ENCODE measurements at places on chromosomes 6 and 20.
A peak's percentile ranks its signal among the peaks of the same experiment; 100 is the strongest.

- DNase-seq = no peak
Measured at GRCh38 chr6:128028183-128028582, 127.3 kb upstream of the THEMIS start.

DNA sequence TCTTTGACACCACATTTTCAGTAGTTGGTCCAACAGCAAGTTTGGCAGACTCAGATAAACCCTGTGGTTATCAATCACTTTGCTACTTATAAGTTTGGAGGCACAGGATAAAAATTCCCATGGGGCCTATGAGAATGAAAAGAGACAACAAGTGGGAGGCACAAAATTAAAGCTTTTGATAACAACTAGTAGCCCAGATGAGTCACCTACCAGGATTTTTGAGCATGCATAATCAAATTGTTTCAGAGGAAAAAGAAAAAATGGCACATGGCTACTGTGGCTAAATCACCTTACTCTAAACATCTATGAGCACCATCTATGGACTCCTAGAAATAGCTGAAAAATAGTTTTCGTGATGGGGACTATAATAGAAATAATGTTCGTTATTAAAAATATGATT, 40.8 kb upstream of the BMP5 start:
- DNase-seq = peak; percentile 60

- DNase-seq = no peak
Measured at GRCh38 chr6:165205632-165206031, 103.8 kb downstream of the C6orf118 start.

- peak; percentile 65 for DNase-seq
Measured at GRCh38 chr6:81751388-81752083, 945 bp downstream of the TENT5A start.

GRCh38 chr6:11398451-11399326, 138.9 kb upstream of the TMEM170B start:
- no peak for DNase-seq

GRCh38 chr6:52984247-52984646, 10.8 kb downstream of the GSTA4 start:
- no peak for DNase-seq

DNA sequence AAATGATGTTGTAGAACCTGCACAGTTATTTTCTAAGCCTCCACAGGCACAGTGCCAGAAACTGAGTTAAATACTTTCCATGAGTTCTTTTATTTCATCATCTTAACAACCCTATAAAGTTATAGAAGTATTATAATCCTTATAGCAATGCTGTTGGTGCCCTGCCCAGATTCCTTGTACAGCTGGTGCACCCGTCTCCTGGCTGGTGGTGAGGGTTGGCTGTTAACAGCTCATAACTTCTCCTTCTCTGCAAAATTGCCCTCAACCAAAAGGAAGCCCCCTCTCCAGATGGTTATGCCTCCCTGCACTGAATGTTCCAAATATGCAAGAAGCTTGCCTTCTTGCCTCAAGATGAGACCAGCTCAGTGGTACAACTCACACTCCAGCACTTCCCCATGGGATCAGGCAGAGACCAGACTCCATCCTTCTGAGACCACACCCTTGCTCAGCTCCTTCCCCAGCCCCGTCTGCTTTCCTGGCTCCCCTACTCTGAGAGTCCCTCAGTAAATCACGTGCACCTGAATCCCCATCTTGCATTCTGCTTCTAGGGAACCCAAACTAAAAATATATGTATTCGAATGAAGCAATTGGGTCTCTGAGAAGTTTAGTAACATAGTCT, 304.4 kb upstream of the PLCB4 start:
- no peak for DNase-seq

GRCh38 chr6:6678185-6678671, 89.7 kb downstream of the LY86 start:
- DNase-seq = peak; percentile 56

DNA sequence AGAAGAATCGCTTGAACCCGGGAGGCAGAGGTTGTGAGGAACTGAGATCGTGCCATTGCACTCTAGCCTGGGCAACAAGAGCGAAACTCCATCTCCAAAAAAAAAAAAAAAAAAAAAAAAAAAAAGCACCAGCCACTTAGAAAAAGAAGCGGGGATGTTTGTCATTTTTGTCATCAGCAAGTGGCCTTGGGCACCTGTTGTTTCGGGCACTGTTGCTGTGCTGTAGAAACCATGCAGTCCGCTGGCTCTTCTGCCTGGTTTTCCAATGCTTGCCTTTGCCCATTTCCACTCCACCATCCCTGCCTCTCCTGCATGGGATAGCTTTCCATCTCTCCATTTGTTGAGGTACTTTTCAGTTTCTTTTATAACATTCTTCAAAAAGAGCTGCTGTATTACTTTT, 129.3 kb downstream of the ARID1B start:
- no peak for DNase-seq

DNA sequence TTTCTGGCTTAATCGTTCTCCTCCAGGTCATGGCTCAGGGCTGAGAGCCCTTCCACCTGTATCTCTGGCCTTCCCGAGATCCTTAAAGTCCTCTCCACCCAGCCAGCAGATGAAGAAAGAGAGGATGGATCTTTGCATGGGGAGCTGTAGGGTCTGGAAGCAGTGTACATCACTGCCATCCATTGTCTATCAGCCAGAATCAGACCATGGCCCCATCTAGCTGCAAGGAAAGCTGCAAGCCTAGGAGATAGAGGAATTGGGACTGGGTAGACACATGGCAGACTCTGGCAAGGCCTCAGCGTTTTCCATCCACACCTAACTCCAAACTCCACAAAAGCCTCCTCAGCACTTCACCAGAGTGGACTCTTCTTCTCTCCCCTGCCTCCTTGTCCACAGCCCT, 113.8 kb upstream of the MAFB start:
- no peak for DNase-seq

DNA sequence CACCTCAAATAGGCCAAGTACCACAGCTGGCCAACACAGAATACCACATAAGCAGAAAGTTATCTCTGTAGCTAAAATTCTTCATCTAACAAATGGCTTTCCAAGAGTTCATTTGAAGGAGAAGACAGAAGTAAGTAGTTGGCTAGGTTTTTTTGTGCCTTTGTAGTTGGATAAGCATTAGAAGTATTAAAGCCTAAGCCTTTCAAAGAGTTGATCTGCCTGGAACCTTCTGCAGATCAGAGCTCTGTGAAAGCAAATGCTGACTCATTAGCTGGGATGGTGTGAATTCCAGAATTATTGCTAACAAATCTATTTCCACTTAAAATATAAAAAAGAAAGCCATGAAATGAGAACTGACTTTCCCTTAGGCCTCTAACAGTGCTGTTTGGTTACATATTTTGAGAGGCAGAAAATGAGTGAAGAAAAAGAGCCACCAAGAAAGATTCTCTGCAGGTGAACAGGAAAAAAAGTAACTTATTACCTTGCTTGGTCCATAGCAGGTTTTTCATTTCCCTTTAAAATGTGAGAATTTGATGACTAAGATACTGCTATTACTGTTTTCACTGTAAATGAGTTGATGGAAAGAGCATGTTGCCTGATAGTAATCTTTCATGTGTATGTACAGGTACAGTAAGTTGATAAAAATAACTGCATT, 763.2 kb upstream of the FLRT3 start:
- DNase-seq = no peak
